ENCODE measurements at places on chromosomes 1 and 21.
A peak's percentile ranks its signal among the peaks of the same experiment; 100 is the strongest.

DNA sequence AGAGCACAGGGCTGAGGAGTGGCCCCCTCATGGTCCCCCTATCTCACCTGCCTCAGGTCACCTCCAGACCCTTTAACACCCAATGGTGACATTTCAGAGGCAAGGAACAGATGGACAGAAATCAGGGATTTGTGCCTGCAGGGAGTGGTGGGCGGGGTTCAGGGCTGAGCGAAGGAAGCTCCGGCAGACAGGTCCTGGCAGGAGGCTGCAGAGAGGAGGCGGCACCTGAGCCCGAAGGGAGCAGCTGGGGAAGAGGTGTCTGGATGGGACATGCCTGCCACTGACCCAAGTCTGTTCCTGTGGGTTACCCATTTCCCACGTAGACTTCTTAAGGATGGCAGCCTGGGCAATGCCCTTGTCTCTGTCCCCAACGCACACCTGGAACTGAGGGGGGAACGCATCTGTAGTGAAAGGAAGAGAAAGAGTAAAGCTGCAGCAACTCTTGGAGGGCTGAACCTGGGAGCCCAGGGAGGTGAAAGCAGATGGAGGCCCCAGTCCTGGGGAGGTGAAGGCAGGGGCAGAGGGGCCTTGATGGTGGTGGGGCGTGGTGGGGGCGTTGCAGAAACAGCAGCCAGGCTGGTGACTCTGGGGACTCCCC, 61.6 kb upstream of the ADARB1 start:
- no peak for DNase-seq

- no peak for DNase-seq
Measured at GRCh38 chr1:29590583-29591565, 354.6 kb downstream of the PTPRU start.

DNA sequence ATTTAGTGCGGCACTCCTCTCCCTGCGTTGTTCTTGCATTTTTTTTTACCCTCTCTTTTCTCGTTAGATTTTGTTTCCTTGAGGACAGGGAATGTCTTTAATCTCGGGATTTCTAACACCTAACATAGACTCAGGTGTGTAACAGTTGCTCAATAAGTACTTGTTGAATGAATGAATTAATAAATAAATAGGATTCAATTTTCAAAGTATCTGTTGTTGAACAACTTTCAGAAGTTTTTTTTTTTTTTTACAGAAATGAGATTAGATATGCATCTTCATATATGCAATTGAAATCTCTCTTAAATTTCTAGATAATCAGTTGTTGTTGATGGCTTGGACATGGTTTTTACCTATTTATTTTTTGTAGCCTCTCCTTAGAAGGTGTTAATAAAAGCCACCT, 83.1 kb downstream of the ROR1 start:
- no peak for DNase-seq

DNA sequence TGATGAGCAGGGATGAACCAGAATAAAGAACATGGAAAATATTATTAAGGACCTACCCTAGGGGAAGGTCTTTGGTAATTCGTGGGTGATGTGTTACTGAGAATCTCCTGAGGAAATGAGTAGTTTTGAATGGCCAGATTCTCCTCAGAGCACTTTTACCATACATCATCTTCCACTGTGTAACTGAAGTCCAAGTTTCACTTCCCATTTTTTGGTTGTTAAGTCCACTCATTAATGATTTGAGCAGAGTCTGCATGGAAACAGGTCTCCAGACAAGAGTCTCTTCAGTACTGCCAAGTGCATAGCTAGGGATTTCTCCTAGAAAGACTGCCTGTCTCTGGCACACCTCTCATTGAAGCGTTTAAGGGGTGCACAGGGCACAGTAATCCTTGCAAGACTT, 48.7 kb upstream of the PCP4 start:
- no peak for DNase-seq

- peak; percentile 35 for DNase-seq
Measured at GRCh38 chr1:177181631-177182291, 11.0 kb downstream of the BRINP2 start.

DNA sequence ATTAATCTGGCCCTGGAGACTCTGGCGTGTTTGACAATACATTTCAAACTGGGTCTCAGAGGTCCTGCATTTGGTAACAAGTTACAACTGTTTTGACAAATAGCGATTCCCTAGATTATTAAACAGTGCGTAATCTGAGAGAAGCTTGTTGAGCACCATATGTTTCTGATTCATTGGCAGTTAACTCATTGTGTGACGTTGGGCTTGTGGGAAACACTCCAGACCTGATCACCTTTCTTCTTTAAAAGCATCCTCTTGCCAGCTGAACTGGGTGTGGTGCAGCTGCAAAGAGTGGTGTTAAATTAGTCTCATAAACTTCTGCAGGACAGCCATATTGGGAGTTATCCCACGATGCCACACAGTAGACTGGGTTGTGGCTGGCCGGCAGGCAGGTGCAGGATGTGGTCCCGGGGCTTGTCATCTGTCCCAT, 82.7 kb downstream of the CDC7 start:
- DNase-seq: no peak

- DNase-seq: no peak
Measured at GRCh38 chr1:58592522-58593134, 15.6 kb upstream of the TACSTD2 start.

DNA sequence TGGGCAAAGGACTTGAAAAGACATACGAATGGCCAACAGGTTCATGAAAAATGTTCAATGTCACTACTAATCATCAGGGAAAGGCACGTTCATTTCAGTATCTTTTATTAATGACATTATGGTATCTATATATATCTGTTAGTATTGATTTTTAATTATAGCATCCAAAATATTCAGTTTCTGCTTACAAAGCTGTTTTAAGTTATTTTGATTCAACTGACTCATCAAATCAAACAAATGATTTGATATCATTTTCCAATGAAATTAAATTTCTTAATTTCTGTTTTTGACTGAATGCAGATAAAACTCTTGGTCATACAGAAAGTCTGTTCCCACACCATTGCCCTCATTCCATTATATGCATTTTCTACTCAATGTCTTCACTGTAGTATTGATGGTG, 315.9 kb downstream of the PDE4B start:
- DNase-seq: no peak

DNA sequence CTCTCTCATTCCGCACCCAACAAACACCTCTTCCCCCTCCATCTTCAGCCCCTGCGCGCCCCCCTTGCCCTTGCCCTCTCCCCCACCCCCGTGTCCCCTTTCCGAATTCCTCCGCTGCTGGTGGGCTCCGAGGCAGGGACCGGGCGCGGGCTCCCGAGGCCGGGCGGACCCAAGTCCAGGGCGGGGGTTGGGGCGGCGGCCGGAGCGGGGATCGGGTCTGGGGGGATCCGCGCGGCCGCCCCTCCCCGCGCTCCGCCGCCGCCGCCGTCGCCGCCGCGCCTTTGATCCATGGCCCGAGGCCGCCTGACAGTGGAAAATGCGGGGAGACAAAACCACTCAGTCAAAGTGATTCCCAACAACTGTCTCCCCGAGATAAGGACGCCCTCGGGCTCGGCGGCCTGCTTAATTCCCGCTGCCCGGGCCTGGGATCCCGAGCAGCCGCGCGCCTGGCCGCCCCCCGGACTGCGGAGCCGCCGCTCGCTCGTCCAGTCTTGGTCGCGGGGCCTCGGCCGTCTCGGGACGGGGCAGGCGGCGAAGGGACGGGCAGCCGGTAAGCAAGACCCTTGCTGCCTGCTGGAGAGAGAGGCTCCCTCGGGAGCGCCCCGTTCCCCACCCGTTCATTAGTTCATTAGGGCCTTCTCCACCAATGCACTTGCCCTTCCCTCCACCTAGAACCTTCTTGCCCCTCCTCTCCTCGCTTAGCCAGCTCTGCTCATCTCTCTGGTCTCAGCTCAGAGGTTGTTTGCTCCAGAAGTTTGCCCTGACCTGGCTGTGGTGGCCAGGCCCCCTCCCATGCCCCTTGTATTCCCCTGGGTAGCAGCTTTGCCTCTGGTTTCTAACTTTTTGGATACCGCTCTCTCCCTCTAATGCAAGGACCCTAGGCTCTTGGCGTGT, 86.4 kb downstream of the PAX7 start:
- DNase-seq: no peak

GRCh38 chr21:16324630-16325029, 594.8 kb downstream of the USP25 start:
- no peak for DNase-seq

DNA sequence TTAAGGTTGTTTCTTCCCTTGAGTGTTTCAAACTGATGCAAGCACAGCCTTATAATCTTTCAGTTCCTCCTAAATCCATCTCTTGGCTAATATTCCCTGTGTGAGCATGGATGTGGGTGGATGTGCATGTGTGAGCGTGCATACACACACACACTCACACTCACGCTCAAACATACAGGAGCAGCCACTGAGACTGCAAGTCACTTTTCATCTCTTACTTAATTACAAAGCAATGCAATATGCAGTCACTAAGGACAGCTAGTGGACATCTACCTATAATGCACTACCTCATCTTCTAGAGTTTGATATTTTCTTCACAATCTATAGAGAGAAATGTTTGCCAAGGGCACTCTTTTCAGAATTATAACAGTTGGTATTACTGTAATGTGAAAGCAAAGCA, 1.4 kb downstream of the ESRRG start:
- DNase-seq: no peak

GRCh38 chr21:42593007-42593814, 60.2 kb upstream of the PDE9A start:
- peak; percentile 59 for DNase-seq

- no peak for DNase-seq
Measured at GRCh38 chr21:42231756-42232155, 12.8 kb downstream of the ABCG1 start.

- DNase-seq: no peak
Measured at GRCh38 chr1:109618661-109619575, 498 bp downstream of the GNAT2 start.

DNA sequence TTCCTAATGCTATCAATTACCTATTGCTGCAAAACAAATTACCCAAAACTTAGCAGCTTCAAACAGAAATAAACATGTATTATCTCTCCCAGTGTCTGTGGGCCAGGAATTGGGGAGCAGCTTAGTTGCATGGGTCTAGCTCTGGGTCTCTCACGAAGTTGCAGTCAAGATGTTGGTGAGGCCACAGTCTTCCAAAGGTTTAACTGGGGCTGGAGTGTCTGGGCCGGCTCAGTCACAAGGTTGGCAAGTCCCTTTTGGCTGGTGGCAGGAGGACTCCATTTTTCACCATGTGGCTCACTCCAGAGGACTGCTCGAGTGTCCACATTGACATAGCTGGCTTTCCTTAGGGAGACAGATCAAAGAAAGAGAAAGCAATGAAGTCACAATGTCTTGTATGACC, 5.0 kb upstream of the LRP8 start:
- no peak for DNase-seq

DNA sequence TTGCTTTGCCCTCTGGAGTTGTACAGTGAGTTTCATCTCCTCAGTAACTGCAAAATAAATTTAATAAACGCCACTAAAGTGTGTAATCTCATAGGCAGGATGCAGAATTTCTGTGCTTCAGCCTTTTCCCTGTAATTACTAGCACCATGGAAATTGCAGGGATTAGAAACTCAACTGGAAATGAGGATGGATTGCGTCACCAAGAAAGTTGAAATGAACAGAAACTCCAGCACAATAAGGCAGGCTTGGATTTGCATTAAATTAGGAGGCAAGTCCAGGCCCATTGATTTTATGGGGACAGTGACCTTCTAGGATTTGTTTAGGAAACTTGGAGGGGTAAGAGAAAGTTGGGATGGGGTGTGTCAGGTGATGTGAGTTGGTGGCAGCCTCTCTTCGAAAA, 197.5 kb downstream of the PTPRU start:
- DNase-seq: no peak

- DNase-seq: no peak
Measured at GRCh38 chr1:185284116-185284515, 32.9 kb downstream of the IVNS1ABP start.

DNA sequence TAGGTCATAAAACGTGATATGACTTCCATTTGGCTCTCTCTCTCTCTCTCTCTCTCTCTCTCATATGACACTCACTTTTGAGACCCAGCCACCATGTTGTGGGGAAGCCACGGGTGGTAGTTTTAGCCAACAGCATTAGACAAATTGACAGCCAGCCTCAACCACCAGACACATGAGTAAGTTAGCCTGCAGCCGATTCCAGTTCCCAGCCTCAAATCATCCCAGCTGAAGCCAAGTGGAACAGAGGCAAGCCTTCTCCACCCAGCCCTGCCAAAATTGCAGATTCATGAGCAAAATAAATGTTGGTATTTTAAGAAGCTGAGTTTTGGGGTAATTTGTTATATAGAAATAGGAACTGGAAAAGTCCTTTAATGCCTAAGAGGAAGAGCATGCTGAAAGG, 98.0 kb upstream of the DNAH14 start:
- DNase-seq: no peak

- no peak for DNase-seq
Measured at GRCh38 chr1:172733815-172734214, 74.9 kb downstream of the FASLG start.

GRCh38 chr1:160795951-160796383, at the start of gene LY9:
Gene LY9, plus strand, starts transcription at chr1:160796174. Its CDS starts 14 bp downstream, at chr1:160796188.
- DNase-seq: peak; percentile 64

DNA sequence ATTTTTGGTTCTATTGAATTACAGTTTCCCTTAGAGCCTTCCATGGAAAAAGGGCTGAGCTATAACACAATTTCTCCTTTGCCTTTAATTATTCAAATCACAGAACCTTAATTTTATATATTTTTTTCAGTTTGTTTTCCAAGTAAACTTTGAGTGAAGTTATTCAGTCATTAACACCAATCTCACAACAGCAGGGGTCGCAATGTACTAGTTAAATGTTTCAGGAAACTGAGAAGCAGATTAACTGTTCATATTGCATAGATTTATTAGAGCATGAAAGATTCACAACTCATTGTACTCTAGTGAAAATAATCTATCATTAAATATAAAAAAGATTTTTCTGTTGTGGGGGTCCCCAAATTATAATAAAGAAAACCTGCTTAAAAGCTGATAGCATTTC, 64.1 kb downstream of the KIFAP3 start:
- no peak for DNase-seq

- DNase-seq: no peak
Measured at GRCh38 chr1:115706587-115707425, 61.7 kb downstream of the CASQ2 start.

GRCh38 chr1:145961425-145962156, 2.8 kb downstream of the ANKRD34A start:
- DNase-seq: peak; percentile 50

DNA sequence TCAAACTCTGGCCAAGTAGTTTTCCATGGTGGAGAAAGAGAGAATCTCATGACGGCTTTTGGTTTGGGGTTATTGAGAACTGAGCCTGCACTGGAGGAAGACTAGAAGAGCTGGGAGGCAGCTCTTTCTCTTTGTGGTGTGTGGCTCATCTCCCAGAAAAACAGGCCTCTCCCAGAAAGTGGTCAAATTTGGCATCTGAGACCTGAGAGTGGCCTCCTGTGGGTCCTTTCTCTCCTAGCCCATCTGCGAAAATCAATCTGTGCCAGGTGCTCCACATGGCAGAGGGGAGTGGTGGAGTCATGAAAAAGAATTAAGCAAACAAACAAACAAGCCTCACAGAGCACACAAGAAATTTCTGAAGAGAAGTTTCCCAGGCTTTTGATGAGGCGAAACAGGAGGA, 305.0 kb downstream of the ST6GALNAC3 start:
- no peak for DNase-seq

Measured in stimulated activated CD4-positive, alpha-beta T cell treated with anti-CD3 and anti-CD28 coated beads, Interleukin-4, amount 100 ng/mL, for 48 hours (primary cell).